SW 1271 (cell line): ENCODE measurements at places on chromosomes 5 and 9.

DNA sequence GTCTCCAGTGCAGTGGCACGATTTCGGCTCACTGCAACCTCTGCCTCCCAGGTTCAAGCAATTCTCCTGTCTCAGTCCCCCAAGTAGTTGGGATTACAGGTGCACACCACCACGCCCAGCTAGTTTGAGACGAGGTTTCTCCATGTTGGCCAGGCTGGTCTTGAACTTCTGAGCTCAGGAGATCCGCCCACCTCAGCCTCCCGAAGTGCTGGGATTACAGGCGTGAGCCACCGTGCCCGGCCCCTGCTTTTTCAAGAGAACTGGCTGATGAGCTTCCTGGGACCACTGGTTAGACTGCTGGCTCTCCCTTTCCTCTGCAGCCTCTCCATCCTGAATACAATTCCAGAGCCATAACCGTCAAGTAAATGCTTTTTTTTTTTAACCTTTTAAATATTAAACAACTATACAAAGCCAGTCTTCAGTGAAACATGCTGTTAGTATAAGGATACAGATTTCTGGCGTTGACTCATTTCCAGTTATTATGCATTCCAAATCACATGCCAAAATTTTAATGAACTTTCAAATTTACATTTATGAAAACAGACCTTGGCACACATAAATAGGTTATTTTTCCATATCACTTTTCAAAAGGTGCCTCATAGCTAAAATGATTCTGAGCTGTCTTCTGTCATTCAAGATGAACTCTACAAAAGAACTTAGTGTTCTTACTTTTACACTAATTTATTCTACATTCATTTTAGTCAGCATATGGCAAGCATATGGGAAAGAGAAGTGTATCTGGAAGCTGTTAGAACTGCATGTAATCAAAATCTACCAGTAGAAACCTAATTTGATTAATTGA lies 116.0 kb downstream of the MLLT3 start:
- no peak for DNase-seq

DNA sequence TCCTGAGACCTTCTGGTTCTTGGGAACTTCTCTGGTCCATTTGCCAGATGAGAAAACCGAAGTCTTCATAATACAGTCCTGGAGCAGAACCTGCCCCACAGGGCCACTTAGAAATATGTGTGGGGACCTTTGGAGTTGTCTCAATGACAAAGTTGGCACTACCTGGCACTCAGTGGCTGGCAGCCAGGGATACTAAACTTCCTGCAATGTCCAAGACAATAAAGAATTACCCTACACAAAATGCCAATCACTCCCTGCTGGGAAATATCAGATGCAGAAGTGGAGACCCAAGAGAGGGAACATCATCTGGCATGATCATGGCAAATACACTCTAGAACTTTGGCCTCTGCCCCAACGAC lies 29.6 kb downstream of the ADRB2 start:
- DNase-seq, result no peak

DNA sequence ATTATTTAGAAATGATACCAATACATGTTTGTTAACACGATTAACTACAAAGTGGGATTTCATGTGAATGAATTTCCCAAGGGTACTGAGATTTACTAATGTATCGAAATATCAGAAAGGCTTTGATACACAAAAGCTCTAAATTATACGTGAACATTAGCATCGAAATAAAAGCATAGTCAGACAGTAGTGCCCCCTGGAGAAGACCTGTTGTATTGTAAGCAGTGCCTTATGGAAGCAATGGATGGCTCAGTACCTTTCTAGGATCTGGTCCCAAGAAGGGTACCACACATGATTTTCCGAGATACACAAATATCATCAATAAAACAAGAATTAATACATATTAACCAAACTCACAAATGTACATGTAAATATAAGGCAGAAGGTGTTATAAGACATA lies 153.8 kb downstream of the CDH12 start:
- DNase-seq, result peak; percentile 2

DNA sequence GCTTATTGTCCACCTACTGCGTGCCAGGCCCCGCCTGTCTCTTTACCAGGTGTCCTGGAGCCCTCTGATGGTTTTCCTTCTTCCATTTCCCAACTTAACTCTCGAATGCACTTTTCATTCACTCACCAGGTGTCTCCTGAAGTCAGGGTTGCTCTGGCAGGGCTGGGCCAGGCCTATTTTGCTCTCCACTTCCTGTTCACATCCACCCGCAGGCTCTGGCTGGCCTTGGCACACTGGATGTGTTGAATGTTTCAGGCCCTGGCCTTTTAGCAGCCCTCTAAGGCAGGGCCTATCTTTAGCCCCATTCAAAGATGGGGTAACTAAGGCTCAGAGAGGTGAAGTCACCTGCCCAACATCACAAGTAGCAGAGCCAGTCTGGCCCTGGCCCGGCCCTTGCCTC lies 16.4 kb downstream of the LRRC8A start:
- no peak for DNase-seq

- DNase-seq, result no peak
Observed at GRCh38 chr9:11323457-11323856, 710.7 kb upstream of the PTPRD start.

DNA sequence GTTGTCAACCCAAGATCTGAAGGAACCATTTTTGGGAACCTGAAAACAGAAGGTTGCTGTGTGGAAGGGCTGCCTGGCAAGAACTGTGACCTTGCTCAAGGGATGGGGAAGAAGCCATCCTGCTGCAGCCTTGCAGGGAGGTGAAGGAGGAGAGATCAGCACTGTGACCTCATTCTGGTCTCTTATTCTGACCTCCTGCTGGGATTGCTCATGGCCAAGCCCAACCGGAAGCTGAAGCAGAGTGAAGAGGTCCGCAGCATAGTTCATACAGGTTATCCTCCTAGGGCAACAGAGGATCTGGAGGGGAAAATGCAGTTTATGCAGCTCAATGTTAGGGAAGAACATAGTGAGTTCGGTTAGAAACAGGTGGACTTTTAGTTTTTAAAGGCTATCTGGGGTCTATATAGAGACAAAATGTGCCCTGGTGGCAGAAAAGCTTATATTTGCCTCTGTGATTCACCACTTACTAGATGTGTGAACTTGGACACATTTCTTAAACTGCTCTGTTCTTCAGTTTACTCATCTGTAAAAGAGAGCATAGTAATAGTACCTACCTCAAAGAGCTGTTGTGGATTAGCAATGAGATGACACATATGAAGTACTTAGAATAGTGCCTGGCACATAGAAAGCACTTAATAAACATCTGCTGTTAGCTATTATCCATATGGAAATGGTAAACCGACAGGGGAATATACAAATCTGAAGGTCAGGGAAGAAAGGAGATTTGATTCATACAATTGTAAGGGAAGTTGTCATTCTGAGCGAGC lies 57.9 kb upstream of the BNC2 start:
- no peak for DNase-seq

GRCh38 chr5:115243412-115243811 lies 19.3 kb downstream of the PGGT1B start:
- no peak for DNase-seq
